Activated CD4-positive, alpha-beta T cell treated with anti-CD3 and anti-CD28 coated beads for 24 hours (primary cell): ENCODE measurements at places on chromosomes 1 and 21.

- DNase-seq: no peak
These were observed at the start of gene SLC26A9 for GRCh38 chr1:205943245-205943644. Gene SLC26A9 (minus strand): TSS chr1:205943456. CDS start chr1:205935820, 7,636 bp downstream.

DNA sequence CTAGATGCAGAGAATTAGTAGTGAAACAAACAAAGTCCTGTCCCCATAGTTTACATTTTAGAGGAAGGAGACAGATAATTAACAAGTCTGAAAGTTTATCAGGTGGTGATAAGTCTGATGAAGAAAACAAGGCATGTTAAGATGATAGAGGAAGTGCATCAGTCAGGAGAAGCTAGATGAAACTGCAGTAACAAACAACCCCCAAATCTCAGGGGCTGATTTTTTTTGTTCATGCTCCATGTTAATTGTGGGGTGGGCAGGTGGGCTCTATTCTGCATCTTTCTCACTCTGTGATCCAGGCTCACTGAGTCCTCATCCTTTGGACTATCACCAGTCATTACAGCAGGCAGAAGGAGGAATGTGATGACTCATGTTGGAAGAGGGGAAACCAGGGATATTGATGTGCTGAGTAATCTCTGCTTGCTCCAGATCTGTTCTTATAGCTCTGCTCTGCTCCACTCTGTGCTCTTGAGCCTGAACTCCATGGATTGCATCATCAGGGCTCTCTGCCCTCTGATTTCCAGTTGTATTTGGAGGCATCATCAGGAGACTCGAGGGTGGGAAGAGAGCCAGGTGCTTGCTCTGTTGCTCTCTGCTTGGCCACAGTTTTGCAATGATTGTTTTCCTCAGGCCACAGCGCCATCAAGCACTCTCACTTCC, 166.9 kb downstream of the IER5 start:
- no peak for DNase-seq

DNA sequence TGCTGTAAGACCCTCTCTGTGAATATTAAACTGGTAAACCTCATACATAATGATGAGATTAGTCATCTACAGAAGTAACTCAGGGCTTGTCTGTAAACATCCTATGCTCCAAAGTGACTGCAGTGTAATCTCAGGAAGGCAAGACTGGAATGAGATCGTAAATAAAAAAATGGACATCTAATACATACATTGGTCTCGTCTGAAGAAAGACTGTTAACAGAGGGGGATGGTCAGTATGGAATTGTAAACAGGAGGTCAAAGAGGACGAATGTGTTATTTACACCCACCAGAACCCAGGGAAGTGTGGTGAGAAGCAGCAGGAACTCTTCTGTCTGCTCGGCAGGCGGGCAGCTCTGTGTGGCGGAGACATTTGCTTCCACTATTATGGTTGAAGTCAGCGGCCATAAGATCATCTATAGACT, 51.4 kb downstream of the DISC1 start:
- DNase-seq: no peak

DNA sequence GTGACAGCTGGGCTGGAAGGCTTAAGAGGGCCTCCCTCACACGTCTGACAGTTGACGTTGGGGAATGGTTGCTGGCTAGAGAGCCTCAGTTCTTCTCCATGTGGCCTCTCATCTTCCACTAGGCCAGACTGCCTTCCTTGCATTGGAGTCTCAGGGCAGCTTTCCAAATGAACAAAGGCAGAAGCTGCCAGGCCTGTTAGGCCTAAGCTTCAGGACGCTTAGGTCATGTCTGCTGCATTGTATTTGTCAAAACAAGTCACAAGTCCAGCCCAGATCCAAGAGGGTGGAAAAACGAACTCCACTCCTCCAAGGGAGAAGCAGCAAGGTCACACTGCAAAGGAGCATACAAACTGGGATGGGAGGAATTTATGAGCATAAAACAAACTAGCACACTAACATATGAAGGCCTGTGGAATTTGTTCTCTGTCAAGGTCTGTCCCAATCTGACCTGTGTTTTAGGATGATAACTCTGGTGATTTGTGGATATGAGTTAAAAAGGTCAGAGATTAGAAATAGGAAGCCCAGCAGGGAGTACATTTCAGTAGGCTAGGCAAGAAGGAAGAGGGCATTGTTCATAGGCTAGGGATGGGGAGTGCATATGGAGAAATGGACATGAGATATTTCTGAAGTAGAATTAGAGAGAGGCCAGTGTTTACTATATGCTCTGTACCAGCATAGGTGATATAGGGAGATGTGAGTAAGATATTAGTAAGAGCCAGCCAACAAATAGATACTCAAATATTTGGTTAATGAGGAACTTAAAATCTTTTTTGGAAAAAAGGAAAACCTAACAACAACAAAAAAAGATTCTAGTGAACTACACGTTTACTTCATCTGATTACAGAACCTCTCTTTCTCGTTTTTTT, 29.1 kb upstream of the CNN3 start:
- DNase-seq: no peak

- peak; percentile 37 for DNase-seq
These were observed 46.5 kb upstream of the RNF11 start for GRCh38 chr1:51189421-51190073.

- no peak for DNase-seq
These were observed 348.7 kb upstream of the AJAP1 start for GRCh38 chr1:4305526-4306301.

DNA sequence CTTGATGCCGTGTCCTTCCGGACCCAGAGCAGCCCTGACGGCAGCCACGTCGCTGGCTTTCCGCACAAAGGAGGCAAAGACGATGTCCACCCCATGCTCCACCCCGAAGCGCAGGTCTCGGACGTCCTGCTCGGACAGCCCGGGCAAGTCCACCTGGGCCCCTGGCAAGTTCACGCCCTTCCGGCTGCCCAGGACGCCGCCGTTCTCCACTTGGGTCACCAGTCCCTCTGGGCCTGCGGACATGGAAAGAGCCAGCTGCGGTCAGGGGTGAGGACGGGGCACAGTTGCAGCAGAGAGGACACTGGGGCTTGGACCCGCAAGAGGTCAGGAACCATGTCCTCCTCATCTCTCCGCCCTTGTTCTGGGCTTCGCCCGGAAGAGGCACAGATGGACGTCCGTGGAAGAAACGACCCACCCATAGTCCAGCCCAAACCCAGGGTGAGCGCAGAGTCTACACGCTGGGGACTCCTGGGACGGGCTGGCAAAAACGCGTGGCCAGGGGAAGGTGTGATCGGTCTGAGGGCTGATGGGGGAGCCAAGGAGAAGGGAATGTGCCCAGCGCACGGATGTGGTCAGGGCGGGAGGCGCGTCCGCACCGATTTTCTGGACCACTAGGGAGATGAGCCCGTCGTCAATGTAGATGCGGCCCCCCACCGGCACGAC, 6.6 kb downstream of the PKLR start:
- no peak for DNase-seq

DNA sequence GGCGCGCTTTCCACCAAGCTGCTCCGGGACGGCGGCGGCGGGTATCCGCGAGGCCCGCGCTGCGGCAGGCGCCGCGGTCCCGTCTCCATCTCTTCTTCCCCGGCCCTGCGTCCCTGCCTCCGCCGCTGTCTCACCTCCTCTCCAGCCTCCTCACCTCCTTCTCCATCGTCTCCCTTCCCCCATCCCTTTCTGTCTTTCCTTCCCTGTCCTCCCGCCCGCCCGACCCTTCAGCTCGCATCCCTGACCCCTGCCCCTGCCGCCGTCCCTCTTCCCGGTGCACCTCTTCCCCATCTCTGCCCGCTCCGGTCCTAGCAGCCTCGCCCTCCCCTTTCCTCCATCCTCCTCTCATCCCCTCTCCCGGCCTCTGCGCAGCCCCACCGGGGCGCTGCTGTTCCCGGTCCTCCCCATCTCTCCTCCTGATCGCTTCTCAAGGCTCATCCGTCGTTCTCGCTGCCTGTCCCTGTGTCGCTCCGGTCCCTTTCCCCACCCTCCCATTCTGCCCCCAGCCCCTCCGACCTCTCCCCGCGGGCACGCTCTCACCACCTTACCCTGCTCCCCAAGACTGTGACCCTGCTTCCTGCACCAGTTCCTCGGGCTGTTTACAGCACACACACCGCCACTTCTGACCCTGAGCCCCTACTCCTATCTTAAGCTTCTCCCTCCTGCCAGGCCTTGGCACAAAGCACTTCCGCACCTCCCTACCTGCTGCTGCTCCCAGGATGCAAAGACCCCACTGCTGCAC, 760 bp upstream of the NPHP4 start:
- no peak for DNase-seq

GRCh38 chr1:83102630-83103071, 896.3 kb downstream of the TTLL7 start:
- no peak for DNase-seq

DNA sequence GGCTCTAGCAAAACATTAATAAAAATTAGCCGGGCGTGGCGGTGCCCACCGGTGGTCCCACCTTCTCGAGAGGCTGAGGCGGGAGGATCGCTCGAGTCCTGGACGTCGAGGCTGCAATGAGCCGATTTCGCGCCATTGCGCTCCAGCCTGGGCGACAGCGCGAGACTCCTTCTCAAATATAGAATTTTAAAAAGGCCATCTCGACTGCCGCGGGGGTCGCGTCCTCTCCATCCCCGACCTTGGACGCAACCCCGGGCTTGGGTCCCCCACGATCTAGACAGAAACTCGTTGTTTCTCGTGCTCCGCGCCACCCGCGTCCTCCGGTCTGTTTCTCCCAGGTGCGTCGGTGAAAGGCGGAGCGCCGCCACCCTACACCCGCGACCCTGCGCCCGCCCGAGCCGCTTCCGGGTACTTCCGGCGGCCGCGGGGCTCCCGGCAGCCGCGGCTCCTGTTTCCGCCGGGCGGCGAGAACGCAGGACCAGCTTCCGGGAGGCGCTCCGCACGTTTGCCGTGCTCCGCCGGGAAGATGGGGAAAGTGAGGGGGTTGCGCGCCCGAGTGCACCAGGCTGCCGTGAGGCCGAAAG, at the start of gene SLX9:
TSS of gene SLX9 (plus strand) at position 498 of the 584 bp plus-strand sequence. CDS start at position 527, 29 bp downstream.
- peak; percentile 77 for DNase-seq

DNA sequence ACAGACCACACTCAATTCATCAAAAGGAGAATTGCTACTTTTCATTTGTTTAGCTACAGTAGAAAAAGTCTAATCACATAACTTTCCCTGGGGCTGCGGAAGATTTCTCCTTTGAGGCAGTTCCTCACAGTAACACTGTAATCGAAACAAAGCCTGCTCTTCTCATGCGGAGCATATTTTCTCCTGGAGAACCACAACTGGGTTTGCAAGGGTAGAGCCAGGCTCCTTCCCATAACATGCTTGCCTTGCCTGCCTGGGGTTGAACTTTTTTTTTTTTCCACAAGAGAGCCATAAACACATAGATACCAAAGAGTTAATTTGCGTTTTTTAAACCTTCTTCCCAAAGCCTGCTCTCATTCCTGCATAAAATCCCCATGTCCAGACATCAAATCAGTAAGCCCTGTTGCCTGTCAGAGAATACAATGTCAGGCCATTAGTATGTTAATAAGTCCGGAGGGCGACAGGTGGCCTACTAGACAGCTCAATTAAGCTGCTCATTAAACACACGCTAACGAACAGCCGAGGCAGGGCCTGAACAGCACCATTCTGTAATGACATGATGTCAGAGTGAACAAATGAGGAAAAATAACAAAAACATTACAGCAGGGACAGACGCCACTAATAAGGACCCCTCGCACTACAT, 107.1 kb upstream of the OLIG2 start:
- no peak for DNase-seq

DNA sequence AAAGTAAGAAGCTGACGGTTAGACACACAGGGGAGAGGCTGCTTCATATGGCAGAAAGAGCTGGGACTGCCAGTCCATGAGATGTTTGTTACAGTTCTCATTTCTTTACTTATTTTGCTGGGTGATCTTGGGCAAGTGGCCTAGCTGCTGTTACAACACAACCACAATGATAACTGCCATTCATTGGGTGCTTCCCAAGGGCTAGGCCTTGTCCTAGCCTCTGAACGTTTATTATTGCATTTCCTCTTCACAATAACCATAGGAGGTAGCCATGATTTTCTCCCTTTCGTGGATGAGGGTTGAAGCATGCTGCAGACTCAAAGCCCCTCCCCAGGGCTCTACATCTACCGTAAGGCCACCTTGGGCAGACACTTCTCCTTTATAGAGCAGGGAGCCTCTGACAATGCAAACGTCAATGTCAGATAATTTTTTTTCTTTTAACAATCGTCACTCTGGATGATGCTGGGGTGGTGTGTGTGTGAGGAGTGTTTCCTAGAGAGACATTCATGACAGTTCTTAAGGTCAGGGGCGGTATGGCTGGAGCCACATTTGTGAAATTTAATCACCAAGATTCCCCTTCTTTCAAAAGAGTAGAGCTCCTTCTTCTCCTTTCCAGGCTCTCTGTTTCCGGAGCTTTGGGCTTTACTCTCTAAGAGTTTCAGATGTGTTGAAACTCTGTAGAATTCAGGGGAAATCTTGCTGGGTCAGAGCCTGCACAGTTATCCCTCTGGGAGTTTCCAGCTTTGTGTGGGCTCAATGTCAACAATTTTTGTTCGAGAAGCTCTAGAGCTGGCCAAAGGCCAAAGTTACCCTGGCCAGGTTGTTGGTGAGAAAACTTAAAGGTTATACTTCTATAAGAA, 138.5 kb upstream of the SGIP1 start:
- no peak for DNase-seq

DNA sequence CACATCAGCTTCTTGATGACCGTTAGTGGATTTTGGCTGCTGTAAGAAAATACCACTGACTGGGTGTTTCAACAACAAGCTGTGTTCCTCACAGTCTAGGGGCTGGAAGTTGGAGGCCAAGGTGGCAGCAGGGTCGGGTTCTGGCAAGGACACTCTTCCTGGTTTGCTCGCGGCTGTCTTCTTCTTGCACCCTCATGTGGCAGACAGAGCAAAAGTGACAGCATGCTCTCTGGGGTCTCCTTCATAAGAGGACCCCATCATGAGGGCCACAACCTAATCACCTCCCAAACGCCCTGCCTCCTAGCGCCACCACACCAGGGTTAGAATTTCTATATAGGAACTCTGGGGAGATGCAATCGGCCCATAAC, 18.6 kb upstream of the TSPEAR start:
- no peak for DNase-seq

DNA sequence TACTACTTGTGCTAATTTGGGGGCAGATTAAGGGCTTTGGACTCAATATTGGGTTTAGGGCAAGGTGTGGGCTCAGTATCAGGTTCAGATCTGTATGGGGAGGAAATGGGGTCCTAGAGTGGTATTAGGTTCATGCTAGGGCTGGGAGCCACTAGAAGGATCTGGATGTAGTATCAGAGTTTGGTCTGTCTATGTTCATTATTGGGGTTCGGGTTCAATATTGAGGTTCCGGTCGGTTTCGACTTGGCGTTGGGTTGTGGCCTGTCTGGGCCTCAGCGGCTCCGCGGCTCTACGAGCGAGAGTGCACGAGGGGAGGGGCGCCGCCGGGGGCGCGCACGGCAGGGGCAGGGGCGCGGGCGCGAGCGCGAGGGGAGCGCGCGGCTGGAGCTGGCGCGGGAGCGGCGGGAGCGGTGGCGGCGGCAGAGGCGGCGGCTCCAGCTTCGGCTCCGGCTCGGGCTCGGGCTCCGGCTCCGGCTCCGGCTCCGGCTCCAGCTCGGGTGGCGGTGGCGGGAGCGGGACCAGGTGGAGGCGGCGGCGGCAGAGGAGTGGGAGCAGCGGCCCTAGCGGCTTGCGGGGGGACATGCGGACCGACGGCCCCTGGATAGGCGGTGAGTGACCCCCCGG, at the start of gene PTPRF:
TSS of gene PTPRF (plus strand) at position 401 of the 624 bp plus-strand sequence. CDS start 14,193 bp downstream, outside the sequence.
- peak; percentile 6 for DNase-seq

GRCh38 chr1:221672239-221672645, 69.6 kb downstream of the DUSP10 start:
- no peak for DNase-seq

- no peak for DNase-seq
These were observed 229.7 kb upstream of the CACYBP start for GRCh38 chr1:174769961-174770549.
